ENCODE measurements at places on chromosomes 3 and 15.
A peak's percentile ranks its signal among the peaks of the same experiment; 100 is the strongest.

DNA sequence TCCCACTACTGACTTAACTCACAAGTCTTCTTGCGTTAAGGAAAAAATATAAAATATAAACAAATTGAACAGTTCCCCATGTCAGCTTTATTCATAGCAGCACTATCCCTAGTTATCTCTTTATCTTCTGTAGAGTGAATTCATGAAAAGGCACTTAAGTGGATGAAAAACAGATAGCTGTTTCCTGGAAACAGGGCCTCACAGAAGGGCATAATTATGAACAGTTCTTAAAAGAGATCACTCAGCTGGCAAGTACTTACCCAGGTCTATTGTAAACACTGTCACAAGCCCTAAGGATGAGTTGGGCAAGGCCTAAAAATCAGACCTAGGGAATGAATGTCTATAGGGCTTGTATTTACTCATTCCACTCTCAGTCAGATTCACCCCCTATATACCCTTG lies 10.7 kb downstream of the MB21D2 start:
- no peak for DNase-seq

- no peak for DNase-seq
Observed at GRCh38 chr3:37945156-37945806, 45.3 kb upstream of the VILL start.

DNA sequence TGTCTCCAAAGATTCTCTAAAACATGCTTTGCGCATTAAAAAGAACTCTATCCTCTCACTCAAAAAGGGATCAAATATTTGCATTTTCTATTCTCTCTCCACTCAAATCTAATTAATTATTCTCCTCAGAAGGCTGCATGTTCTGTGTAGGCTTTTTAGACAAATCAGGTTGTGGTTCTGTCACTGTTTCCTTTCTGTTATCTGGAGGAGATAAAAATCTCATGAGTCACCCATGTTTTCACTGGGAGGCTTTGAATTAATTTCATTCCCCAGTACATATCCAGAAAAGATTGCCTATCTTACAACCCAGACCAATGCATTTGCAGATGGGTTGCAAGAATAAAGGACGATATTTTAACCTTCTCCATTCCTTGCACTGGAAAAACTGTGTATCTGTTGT lies 446.5 kb downstream of the GRM7 start:
- no peak for DNase-seq

- DNase-seq: peak; percentile 26
Observed at GRCh38 chr3:160312014-160312624, 86.9 kb downstream of the C3orf80 start.

GRCh38 chr3:161630794-161631193 lies 134.2 kb downstream of the OTOL1 start:
- DNase-seq: no peak

DNA sequence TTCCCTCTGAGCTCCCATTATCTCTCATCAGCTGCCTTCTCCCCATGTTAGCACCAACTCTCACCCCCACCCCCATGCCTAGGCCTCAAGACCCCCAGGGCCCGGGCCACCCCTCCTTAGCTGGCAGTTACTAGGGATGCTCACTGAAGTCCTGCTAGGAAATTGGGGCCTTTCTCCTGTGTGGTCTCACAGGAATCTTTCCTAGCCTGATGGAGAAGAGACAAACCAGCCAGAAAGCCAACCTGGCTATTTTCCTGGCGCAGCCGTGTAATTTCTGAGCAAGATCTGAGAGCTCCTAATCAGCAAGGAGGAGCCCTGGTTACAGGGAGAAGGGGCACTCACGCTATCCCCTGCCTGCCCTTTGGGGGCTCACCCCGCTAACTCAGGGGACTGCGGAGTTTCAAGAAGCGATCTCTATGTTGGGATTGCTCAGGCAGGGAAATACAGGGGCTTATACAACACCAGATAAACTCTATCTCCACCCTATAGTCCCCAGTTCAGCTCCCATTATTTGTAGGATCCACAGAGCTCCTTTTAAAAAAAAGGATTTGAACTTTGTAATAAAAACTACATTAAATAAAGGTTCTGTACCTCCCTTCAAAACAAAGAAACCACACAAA lies 25.2 kb downstream of the NR2F2 start:
- no peak for DNase-seq

DNA sequence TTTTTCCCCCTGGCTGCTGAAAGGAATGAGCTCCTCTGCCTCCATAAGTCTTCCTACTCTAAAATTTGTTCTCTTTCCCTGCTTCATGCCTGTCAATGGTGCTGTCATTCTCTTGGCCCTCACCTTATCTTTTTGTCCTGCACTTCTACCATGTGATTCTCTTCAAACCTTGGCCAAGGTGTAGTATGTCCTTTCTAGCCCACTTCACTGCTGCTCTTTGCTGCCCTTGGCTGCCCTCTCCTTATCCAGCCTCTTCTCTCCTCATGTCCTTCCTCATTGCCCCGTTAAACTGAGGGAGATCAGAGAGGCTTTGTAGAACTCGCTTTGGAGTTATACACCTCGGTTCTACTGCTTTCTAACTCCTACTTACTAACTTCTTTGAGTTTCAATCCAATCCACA lies 19.7 kb downstream of the MINDY4B start:
- no peak for DNase-seq

DNA sequence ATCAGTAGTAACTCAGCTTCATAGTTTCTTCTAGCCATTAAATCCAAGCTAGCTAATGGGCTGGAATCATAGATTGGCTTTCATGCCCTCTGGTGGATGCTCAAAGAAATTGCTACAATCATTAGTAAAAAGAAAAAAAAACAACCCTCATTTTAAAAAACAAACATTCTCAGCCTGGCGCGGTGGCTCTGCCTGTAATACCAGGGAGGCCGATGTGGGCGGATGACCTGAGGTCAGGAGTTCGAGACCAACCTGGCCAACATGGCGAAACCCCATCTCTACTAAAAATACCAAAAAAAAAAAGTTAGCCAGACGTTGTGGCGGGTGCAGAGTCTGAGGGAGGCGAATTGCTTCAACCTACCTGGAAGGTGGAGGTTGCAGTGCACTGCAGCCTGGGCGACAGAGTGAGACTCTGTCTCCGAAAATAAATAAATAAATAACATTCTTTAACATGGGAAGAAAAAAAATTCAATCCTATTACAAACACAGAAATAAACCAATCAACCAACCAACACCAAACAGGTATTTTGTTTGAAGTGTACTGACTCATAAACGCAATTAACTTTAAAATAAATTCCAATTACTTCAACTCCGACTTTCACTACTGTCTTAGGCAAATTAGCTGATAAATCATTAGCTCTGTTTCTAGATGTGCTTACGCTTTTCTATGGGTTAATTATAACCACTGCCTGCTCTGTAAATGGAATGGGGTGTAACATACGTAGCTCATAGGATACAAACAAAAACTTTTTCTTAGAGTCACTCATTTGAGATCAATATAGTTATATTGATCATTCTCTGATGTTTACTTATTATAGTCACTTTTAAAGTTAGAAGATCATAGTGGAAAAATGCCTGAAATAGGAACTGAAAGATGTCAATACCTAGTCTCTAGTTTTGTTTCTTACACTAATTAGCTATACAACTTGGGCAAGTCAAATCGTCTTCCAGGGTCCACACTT lies 24.9 kb downstream of the TMEM207 start:
- DNase-seq: peak; percentile 78

DNA sequence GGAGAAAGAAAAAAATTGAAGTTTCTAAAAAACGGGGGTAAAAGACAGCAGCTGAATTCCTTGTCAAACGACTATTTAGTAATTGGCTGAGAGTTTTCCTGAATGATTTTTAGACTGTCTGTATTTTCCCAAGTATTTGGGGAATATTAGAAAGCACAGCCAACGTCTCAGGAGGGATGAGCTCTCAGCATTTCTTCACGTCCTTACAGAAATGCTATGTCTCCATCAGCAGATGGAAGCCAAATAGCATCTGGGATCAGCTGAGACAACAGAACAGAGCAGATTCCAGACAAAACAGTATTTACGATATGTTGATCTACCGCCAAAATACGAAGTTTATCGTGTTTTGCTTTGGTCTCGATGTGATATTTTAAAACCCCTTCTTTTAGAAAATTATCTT lies 5.3 kb upstream of the TMC3 start:
- DNase-seq: no peak

DNA sequence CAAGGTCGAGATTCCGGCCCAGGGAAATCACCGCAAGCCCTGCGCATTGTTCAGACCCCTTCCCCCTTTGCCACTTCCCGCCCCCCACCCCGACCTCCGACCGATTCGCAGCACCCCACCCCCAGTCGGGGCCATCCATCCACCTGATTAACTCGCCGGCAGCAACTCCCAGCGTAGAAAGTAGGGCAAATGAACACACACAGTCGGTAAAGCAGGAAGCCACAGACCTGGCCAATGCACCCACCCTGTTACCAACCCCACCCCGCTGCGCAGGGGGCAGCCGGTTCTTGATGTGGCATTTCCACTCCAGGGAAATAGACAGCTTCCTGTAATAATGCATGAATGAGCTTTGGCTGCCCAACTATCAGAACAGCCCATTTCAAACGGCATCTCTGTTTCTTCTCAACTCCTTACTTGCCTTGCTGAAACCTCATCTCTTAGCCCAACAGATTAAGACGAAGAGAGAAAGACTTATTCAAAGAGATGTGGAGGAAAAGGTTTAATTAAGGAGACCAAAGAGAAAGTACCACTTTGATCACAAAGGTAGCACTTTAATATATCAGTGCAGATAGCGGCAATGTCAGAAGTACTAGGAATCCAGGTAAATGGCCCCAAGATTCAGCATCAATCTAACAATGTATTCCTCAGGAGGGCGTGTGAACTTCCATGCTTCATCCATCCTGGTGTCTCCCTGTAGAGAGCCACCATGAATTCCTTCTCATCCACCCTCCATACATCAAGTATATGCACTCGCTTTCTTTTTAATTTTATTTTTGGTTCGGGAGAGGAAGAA lies 1.9 kb downstream of the TNIK start:
- DNase-seq: no peak

GRCh38 chr3:187845826-187846225 lies 100.6 kb upstream of the BCL6 start:
- no peak for DNase-seq

DNA sequence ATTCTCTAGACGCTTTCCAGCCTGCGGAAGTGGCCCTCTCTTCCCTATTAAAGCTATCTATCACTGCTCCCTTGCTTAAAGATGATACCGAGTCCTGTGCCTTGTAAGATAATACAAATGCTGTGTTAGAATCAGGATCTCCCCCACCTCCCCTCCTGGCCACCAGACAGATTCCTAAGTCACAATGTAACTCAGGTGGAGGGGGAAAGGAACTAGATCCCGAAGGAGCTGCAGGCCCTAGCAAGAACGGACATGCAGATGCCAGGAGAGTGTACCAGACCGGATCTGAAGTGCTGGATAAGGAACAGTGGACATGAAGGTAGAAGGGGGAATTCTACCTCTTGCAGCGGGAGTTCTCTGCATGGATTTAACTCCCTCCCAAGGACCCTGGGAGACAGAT lies 230.7 kb upstream of the LYSMD4 start:
- DNase-seq: no peak
